ENCODE measurements at places on chromosomes 1 and 21.

- no peak for DNase-seq
Measured at GRCh38 chr1:81254560-81254959, 546.2 kb upstream of the ADGRL2 start.

- DNase-seq: no peak
Measured at GRCh38 chr21:32372755-32373154, 20.1 kb downstream of the URB1 start.

DNA sequence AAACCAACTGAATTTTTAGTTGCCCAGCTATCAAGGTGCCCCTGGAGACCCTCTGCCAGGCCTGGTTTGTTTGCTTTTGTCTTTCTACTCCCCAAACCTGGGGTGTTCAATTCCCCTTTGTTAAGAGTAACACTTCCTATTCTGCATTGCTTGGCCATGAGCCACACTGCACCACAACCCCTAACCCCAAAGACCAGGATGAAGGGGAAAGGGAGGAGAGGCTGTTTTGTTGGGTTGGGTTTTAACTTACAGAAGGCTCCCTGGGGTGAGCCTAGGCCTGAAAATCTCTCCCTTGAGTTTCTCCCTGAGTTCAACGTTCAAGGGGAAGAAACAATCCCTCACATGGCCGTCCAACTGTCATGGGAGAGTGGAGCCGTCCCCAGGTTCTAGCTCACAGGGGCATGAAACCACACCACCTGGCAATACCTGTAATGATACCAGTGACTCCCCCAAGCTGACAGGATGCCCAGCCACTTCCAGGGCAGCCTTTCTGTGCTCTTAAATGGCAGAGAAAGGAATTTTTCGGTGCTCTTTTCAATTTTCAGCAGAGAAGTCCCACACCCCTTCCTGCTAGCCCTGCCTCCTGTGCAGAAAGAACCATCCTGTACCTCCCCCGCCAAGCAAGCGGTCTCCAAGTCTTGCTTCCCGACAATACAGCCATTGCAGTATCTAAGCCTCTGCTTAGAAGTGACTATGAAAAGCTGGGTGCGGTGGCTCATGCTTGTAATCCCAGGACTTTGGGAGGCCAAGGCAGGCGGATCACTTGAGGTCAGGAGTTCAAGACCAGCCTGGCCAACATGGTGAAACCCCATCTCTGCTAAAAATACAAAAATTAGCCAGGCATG is 14.9 kb downstream of the SLC45A3 start:
- no peak for DNase-seq

DNA sequence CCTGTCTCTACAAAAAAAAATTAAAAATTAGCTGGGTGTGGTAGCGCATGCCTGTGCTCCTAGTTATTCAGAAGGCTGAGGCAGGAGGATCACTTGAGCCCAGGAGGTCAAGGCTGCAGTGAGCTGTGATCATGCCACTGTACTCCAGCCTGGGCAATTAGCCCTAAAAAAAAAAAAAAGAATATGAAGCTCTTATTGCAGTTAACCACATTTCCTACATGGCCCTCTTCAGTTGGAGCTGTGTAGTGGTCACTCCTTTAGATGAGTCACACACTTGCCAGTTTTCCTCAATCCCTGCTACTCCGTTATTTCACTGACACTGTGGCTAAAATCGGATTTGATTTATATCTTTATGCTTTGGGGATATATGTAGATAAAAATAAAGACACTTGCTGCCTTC is 11.8 kb downstream of the NFYC start:
- no peak for DNase-seq

DNA sequence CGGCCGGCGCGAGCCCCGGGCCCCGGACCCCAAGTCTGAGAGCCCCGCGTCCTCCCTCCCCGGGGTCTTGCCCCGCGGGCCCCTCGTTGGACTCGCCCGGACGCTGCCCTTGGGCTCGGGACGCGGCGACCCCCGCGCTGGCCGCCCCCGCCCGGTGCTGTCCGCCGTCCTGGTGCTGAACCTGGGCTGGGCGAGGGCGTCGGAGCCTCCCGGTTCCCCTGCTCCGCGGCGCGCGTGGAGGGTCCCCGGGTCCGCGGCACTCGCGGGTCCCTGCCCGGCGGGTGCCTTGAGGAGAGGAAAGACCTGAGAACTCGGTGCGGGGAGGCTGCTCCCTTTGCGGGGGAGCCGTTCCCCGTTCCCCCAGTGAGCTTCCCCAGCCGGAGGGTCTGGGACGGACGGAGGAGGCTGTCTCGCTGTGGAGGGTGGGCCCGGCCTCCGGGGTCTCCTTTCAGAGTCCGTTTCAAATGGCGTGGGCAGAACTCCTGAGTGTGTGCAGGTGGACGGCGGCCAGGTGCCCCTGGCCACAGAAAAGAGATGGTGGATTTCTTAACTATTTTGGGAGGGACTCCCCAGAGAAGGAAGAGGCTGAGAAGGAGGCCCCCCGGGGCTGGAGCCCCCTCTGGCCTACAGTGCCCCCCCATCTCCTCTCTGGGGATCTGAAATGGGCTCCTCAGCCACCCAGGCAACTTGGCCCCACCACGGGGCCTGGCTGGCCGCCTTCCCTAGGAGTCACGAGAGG is 595 bp downstream of the GABRD start:
- DNase-seq: no peak

- DNase-seq: no peak
Measured at GRCh38 chr1:236393681-236394481, at the start of gene EDARADD. Gene EDARADD, plus strand, starts transcription at chr1:236394286. Its CDS starts 159 bp downstream, at chr1:236394445.

GRCh38 chr21:43733529-43734071 is 14.7 kb downstream of the PDXK start:
- DNase-seq: no peak

GRCh38 chr1:25006770-25007169 is 76.7 kb upstream of the RUNX3 start:
- no peak for DNase-seq

GRCh38 chr1:175217721-175218531 is 25.4 kb upstream of the KIAA0040 start:
- no peak for DNase-seq

DNA sequence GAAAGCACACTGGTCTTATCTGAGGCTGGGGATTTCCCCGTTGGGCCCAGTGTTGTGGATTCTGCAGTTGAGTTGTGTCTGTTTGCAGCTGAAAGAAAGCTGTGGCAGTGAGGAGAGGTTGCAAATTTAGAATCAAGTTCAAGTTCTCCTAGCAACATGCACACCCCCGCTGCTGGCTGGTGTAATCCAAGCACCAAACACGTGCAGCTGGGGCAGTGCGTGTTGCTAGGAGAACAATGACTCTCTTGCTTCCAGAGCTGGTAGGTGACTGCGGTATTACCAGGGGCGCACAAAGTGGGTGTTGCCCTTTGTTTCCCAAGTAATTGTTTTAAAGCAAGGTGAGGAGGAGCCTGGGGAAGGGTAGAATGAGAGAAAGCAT is 91.5 kb downstream of the IER5 start:
- no peak for DNase-seq

DNA sequence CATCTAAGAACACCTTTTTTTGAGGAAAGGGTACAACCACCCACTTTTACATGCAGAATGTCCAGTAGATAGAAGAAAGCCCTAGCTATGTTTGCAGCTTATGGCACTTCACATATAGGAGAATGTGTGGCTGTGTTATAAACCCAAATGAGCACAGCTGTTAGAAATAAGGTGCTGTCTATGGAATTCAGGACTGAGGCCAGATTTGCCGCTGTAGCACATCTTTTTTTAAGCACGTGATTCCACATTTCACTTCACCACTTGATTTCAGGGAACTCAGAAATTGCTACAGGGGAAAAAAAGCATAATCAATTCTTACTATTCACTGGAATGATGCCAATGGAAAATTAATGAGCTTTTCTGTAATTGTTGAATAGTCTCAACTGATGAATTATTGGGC is 147.2 kb upstream of the ADAMTS5 start:
- DNase-seq: no peak

DNA sequence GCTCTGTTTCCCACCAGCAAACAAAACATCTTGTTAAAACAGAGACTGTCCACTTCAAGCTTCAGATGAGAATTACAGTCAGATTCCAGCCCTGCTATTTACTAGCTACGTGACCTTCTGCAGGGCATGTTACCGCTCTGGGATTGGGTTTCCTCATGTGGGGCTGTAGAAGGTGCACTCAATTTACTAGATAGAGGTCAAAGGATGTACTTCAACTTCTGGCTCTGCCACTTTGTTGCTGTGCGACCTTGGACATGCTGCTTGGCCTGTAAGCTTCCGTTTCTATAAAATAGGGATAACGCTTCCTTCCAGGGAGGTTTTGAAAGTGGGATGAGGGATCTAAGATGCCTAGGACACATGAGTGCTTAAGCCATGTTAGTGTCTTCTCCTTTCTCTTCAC is 46.0 kb upstream of the LRIG2 start:
- DNase-seq: no peak

- no peak for DNase-seq
Measured at GRCh38 chr1:118302145-118302544, 117.1 kb upstream of the SPAG17 start.

- DNase-seq: no peak
Measured at GRCh38 chr1:100304921-100305320, 38.9 kb downstream of the RTCA start.

DNA sequence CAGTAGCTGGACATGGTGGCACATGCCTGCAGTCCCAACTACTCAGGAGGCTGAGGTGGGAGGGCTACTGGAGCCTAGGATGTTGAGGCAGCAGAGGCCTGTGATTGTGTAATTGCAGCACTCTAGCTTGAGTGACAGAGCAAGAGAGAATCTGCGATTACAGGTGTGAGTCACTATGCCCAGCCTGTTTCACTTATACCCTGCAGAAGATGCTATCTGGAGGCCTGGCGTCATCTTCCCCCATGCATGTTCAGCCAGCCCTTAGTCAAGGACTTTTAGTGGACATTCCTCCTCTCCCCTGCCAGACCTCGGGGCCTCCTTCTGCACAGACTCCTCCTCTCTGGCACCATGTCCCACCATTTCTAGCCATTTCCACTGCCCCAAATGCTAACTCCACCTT is 36.3 kb upstream of the RCC2 start:
- no peak for DNase-seq

DNA sequence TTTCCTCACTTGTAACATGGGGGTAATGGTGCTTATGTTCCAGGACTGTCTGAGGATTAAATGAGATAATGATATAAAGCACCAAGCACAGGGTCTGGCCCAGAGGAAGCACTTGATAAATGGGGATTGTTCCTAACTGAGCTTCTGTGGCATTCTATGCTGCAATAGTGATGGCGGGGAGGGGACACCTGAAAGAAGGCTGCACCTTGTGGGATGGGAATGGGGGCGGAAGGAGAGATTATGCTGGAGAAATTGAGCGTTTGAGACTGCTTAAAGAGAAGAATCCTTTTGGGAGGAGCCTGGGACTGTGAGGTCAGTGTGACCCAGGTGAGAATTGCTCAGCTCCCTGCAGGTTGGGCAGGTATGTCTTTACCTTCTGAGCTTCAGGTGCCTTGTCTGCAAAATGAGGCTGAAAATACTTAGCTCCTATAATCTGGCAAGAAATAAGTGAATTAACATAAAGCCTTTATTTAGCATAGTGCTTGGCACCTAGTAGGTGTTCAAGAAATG is 55.9 kb upstream of the CTPS1 start:
- no peak for DNase-seq

DNA sequence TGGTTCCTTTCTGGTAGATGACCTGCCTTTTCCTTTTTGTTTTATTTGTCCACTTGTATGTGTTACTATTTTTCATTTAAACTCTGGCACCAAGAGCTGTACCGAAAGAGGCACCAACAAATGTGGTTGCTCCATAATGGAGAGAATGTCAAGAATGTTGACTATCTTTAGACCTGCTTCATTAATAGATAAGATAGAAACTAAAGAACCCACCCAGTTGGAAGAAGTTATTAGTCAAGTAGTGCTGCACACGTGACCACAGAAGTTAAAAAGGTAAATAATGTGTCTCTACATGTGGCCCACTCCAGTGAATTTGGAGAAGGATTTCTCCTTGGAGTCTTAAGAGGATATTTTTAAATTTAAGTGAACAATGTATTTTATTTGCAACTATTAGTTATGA is 9.3 kb downstream of the ATP1A1 start:
- no peak for DNase-seq

DNA sequence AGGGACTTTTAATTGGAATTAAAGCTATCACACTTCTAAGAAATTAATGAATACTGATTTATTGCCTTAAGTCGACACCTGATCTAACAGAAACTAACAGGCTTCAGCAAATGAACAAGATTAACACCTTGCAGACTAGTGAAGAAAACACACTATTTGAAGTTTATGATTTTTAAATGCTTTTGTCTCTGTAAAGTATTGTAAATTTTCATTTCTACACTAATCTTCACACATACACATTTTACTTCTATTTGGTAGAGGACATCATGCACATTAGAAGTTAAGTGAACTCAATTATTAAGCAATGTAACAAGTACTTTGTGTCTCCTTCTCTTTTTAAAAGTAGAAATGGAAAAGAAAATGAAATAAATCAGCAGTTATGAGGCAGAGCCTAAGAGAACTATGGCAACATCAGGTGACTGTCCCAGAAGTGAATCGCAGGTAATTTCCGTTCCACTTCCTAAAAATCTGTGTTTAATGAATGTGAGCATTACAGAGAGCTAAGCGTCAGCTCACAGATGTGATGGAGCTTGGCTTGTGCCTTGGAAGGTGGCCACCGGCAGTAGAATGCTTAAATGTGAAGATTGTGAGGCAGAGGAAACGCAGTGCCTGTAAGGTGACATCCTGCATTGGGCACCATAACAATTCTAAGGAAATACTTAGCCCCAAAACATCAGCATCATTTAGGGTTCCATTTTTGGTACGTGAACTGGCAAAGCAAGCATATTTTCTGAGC is 1.2 kb downstream of the PRMT2 start:
- DNase-seq: no peak

- DNase-seq: no peak
Measured at GRCh38 chr1:16443975-16444770, 3.6 kb downstream of the NECAP2 start.

- no peak for DNase-seq
Measured at GRCh38 chr1:196951711-196952394, 8.3 kb downstream of the CFHR2 start.

DNA sequence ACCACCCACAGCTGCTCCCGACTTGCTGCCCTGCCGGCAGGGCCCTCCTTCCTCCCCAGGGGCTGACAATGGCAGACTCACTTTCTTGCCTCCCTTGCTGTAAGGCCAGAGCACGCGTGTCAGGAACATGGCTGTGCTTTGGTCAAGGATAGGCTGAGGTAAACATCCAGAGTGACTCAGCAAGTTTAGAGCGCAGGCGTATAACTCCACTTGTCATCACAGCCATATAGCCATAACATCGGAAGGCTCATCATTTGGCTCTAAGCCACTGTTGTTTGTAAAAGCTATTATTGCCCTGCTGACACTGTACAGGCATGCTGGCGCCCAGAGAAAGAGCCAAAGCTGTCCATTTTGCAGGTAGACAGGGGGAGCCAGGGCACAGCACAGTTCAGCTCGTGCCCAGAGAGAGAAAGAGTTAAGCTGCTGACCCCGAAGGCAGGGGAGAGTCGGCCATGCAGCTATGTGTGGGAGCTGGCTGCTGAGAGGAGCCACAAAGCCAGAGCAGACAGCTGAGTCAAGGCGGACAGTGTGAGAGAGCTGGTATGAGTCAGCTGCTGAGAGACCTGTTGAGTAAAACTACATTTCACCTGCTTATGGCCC is 60.6 kb downstream of the GNG4 start:
- DNase-seq: no peak

DNA sequence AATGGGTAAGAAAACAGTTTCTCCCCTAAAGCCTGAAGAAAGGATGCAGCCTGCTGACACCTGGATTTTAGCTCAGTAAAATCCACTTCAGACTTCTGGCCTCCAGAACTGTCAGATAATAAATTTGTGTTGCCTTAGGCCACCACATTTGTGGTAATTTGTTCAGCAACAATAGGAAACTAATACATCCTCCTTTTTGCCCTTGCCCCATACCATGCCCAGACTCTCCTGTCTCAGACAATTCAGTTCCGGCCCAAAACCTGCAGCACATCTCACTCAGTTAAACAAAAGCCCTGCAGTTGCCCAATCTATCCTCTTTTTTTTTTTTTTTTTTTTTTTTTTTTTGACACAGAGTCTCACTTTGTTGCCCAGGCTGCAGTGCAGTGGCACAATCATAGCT is 25.8 kb downstream of the SMIM12 start:
- DNase-seq: no peak
